ENCODE measurements at places on chromosomes 4 and X. TPM values are rescaled to one million over a fixed set of nuclear protein-coding genes. Genes with fewer than 3 reads are reported as not detected.

DNA sequence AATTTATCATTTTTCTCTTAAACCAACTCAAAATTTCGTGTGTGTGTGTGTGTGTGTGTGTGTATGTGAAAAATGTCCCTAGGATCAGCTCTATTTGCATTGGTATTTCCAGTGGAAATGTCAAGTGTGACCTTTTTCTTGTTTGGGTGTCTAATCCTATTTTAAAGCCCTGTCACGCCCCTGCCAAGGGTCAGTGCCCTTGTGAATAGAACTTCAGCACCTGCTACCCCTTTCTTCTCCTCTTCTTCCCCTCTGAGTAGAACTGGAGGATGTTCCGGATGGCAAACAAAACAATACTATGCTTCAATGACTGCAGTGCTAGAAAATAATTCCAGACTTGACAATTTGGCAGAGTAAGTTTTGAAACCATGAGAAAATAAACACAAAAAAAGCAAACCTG is 67.3 kb downstream of the SPRY1 start:
- DNase-seq = no peak

DNA sequence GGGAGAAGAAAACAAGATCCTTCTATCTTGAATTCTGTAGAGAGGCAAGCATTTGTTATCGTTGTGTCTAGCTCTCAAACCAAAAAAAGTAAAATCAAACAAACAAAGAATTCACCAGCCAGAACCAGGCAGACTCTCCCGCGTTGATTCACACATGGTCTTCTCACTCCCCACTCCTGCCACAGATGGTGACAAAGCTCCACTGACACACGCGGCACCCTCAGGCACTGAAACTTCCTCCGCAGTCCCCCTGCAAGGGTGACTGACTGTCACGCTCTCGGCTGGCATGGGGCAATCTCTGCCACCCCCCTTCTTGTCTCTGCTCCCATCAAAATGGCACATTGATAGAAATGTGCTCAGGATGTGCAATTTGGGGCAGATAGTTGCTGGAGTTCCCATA is 304.9 kb downstream of the DHX15 start:
- no peak for DNase-seq

DNA sequence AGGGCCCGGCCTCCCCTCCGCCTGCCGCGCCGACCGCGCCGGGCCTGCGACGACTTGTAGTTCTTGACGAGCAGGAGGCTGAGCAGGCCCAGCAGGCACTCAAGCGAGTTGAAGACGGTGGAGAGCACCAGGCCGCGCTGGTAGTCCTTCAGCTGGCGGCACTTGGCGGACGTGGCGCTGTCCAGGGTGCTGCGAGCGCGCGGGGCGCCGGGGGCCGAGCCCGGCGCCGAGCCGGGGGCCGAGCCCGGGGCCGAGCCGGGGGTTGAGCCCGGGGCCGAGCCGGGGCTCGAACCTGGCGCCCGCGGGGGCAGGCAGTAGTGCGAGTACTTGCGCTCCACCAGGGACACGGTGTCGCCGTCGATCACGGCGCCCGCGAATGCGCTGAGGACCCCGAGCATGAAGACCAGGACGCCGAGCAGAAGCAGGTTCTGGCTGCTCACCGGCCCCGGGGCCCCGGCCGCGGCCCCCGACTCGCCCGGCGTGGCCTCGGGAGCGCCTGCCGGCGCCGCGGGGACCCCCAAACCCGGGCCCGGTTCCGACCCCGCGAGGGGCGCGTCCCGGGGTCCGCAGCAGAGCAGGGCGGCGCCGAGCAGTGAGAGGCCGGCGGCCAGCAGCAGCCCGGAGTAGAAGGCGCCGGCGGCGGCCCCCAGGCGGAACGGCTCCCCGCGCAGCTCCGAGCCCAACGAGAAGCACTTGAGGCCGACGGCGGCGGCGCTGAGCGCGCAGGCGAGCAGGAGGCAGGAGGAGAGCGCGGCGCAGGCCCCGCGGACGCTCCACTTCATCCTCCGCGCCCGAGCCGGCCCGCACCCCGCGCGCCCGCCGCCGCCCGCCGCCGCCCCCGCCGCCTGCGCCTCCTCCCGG is 584 bp downstream of the TMEM271 start:
- no peak for DNase-seq

DNA sequence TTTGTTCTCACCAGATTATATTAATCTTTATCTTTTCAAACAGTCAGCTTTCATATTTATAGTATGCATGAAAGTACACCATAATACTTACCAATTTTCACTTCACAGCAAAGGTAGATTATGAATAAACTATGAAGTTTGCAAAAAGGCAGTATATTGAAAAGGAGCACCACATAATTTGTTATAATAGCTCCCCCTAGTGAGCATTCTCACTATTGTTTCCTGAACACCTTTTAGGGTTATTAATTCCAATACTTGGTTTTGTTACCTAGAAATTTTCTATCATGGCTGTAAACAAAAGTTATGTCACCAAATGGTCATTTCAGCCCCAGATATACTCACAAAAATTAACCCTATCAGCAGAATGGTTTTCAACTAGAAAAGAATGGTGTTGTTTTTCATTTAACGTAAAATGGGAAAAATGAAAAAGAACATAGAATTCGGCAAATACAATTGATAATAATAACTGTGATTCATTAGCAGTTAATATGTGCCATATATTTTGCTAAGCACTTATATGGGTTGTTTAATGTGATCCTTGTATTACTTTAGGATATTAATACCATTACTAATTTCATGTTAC is 30.2 kb upstream of the NKX6-1 start:
- no peak for DNase-seq

DNA sequence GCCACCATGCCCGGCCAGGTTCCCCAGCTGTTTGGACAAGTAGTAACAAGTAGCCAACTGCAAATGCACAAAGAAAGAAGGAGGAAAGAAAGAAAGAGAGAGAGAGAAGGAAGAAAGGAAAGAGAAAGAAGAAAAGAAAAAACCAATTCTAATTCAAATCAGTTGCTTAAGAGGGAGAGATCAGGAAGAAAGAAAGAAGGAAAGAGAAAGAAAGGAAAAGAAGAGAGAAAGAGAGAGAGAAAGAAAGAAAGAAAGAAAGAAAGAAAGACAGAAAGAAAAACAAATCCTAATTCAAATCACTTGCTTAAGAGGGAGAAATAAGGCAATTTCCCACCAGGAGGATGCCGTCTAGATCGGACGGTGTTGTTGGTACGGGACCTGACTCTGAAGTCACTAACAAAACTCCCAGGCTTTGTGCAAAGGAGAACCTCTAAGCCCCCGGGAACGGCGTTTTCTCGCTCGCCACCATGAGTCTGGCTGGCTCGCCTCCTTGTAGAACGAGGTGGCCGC is 95.5 kb upstream of the PPP2R3B start:
- no peak for DNase-seq

The AWAT2 gene
- not detected for total RNA-seq

The SYP gene
- total RNA-seq = 6.7 TPM

The MXRA5 gene
- 1.8 TPM for total RNA-seq

The ANOS1 gene
- 0.19 TPM for total RNA-seq

The NPY1R gene
- total RNA-seq = 1.8 TPM

The PNMA6A gene
- 0.88 TPM for total RNA-seq

The OPRPN gene
- not detected for total RNA-seq

The SMIM31 gene
- 16.5 TPM for total RNA-seq
